NCI-H2081 treated with DMSO at 0.1 percent for 48 hours (cell line): ENCODE measurements at places on chromosomes 2 and 18.

- no peak for DNase-seq
Observed at GRCh38 chr2:23658466-23658942, 268.4 kb downstream of the ATAD2B start.

DNA sequence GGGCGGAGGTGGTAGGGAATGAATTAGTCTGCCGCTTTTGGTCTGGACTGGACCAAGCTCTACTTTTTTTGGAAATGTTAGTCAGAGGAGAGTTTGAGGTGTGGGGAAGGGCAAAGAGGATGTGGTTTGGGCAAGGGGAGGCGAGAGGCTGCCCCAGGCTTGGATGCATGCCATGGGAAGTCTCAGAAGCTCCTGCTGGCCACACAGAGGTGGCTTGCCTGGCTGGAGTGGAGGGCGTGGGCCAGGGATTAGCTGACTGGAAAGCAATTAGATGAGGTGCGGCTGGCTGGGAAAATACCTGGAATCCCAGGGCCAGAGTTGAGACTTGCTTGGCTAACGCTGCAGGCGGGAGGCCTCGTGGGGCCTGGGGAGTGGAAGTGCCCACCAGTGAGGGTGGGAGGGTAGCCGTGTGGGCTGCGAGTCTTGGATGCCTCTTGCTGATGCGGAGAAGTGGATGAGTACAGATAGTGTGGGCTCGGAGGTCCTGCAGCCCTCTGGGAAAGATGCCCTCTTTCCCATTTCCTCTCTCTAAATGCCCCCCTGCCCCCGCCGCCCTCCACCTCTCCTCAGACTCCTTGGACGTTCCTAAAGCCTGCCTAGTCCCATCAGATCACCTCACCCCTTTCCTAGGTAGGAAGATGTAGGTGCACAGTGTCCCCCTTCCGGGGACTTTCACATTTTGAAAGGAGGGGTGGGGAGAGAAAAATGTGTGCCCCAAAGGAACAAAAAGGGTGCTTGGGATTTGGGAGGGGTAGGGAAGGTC lies 117.6 kb downstream of the SMAD7 start:
- no peak for DNase-seq

GRCh38 chr2:52639692-52640091 lies 1127.9 kb upstream of the CHAC2 start:
- no peak for DNase-seq

DNA sequence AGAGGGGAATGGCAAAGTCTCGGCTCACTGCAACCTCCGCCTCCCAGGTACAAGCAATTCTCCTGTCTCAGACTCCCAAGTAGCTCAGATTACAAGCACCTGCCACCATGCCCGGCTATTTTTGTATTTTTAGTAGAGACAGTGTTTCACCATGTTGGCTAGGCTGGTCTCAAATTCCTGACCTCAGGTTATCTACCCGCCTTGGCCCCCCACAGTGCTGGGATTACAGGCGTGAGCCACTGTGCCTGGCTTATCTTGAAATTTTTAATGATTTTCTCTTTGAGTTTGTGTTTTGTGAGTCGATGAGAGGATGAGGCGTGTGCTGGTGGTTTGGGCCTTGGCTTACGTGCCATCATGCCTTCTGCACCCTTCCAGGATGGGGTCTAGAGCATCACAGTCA lies 101.3 kb upstream of the ST3GAL5 start:
- no peak for DNase-seq

GRCh38 chr18:48330016-48330991 lies 78.9 kb downstream of the ZBTB7C start:
- no peak for DNase-seq

- DNase-seq: no peak
Observed at GRCh38 chr2:196291426-196291825, 120.0 kb upstream of the STK17B start.

DNA sequence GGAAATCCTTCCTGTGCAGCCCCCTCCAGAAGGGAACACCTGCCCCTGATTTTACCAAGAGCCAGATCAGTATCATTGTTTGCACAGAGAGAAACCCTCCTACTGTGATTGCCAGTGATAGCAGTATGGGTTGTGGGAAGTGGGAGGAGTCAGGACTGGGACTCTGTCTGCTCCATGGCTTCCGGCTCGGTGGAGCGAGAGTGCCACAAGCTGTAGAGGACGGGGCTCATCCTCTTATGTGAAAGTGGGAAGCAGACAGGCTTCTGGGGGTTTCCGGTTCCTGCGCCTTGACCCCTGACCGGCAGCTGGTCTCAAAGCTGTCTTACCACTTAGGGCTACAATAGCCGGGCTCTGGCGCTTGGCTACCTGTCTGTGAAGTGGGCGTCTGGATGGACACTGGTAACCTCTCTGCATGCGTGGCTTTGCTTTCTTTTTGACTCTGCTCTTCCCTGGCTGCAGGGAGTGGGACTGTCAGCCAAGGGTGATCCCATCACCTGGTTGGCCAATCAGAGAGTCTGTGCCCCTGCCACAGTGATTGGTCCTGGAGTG lies 79.7 kb downstream of the BCL2L11 start:
- DNase-seq: peak; percentile 90

DNA sequence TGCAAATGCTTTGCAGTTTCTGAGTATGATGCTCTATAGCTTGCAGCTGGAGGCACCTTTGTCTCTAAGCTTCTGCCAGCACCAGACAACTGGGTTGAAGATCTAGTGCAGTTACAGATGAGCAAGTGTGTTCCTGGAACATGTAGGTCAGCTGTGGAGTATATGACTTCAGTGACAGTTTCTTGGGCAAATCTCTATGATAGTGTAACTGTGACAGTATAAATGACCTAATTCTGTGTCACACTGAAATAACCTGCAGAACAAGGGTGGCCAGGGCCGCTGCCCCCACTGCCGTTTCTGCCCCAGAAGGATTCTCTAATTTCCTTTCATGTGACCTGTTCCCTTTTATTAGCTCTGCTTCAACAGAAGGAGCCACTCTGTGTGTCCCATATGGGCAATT lies 145.3 kb upstream of the DAPL1 start:
- no peak for DNase-seq

GRCh38 chr2:182897137-182897536 lies 30.7 kb upstream of the FRZB start:
- no peak for DNase-seq

- DNase-seq: no peak
Observed at GRCh38 chr2:127359520-127359919, 28.3 kb downstream of the MAP3K2 start.

DNA sequence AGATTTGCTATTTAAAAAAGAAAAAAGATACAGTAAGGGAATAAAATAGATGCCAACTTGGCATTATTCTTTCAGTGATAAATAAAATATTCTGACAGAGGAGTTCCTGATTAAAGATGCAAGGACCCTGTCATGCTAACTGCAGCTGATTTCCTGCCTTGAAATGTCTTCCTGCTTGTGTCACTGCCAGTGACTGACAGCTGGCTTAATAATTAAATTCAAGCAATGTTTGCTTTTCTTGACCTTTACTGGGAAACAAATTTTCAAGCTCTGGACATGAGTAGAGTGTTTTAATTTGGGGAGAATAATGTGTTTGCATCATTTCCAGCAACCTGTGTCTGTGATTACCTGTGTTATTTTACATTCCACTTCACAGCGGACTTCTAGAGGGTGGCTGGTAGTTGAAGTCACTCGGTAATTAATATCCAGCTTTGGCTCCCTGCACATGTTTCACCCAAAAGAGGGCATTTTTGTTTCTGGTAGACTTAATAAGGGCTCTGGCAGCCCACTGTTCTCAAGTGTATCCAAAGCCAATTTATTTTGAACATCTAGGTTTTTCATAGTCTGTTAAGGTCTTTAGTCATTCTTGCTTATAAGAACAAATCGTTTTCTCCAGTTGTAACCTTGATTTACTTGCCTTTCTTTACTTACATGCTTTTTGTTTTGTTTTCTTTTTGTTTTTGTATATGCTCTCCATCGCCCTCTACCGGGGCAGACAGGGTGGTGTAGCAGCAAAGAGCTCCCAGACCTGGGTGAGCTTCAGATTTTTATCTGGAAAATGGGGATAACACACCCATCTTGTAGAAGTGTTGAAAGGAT lies 48.5 kb upstream of the PROKR1 start:
- no peak for DNase-seq

- DNase-seq: no peak
Observed at GRCh38 chr2:233221378-233222063, 30.0 kb upstream of the ATG16L1 start.

DNA sequence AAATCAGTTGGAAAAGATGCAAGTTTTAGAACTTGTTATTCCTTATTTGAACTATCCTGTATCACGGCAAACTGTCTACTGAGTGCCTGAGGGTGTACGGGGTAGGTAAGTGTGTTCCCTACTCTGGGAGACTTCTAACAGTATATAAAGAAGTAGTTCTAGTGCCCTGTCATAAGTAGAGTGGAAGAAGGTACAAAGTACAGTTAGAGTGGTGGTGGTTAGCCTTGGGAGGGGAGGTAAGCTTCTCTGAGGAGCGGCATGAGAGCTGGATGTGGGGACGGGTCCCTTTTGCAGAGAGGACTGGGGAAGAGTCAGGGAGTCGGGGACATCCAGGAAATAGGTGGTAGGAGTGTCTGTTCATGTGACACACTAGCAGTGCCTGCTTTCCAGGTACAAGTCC lies 48.5 kb downstream of the DGKD start:
- DNase-seq: no peak

- no peak for DNase-seq
Observed at GRCh38 chr18:62175521-62175920, 11.3 kb downstream of the PIGN start.

GRCh38 chr2:43899589-43899988 lies 60.8 kb downstream of the ABCG8 start:
- no peak for DNase-seq

- DNase-seq: no peak
Observed at GRCh38 chr2:96225016-96225533, 16.4 kb upstream of the STARD7 start.

- DNase-seq: no peak
Observed at GRCh38 chr2:48888066-48888465, 132.5 kb upstream of the LHCGR start.

- peak; percentile 33 for DNase-seq
Observed at GRCh38 chr2:61853086-61853846, 594 bp downstream of the FAM161A start.

GRCh38 chr2:175804122-175804521 lies 197.9 kb downstream of the LNPK start:
- no peak for DNase-seq

- no peak for DNase-seq
Observed at GRCh38 chr2:45793305-45793962, 142.0 kb downstream of the PRKCE start.

GRCh38 chr2:9650119-9650821 lies 19.5 kb upstream of the YWHAQ start:
- no peak for DNase-seq

DNA sequence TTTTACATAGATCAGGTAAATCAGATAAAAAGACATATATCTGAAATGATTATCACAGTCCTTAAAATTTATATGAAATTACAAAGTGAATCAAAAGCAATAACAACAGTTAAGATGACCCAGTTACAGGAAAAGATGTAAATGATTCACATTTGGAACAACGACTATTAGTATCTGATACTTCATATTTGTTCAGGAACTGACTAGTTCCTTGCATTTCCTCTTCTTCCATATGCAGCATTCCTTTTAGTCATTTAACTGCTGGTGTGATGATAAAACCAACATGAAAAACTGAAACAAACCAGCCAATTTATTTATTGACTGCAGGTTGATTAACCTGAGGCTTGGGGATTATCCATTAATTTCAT lies 75.2 kb downstream of the RBMS1 start:
- DNase-seq: no peak

DNA sequence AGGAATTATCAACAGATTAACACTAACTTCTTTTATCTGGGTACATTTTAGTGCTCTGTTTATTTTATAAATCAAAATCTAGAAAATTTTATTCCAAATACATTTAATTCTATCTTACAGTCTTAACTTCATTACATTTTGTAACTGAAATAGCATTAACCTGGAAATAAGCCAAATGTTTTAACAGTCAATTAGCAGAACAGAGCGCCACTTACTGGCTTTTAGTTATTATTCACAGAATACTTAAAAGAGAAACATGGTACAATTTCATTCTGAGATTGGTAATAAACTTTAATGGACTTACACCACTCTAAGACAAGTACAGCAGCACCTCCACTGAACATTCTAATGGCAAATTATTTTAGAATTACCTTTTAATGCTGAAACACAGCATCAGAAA lies 38.6 kb downstream of the SS18 start:
- DNase-seq: no peak

DNA sequence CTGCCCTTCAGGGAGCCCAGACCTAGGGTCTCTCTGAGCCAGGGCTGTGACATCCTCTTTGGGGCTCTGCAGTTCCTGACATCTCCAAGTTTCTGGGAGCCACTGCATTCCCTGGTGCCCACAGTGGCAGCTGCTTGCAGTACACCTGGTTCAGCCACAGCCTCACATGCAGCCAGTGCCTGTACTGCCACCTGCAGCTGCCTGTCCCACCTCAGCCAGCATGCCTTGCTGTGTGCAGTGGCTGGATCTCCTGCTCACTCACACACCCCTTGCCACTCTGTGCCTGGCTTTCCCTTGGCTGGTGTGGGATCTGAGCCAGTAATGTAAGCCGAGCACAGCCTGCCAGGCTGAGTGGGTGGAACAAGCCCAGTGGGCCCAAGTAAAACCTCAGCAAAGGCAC lies 1288.7 kb downstream of the CNTNAP5 start:
- no peak for DNase-seq

DNA sequence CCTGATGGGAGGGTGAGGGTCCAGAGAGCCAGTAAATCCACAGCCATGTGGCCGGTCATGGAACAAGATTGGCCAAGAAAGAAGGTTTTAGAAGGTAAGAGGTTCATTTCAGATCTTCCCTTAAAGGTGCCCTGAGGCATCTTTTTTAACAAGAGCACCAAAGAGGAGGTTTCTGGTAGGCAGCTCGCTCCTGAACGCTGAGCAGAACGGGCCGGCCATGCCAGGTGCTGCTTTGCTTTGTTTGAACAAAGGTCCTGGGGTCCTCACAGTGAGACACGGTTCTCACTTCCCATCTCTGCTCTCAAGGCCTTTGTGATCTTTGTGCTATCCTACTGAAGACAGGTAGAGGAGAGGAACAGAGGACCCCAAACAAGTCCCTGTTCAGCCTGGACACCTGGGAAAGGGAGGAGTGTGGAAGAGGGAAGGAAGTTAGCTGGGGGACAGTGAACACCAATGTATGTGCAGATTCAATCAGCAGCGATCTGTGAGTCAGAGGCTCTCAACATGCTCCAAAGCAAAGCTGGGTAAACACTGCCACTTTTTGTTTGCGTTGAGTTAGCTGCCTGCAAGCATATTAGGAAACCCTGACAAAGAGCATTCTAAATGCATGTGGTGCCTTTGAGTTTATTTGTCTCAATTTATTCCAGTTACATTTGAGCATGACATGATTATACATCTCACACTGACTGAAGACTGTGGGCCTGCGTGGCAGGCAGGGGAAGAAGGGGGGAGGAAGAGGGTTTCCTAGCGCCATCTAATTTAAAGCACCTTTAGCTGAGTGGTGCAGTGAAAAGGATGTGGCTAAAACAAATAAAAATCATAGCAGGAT lies 102.4 kb downstream of the ASB1 start:
- DNase-seq: peak; percentile 89

GRCh38 chr2:167706800-167707199 lies 540.6 kb downstream of the STK39 start:
- no peak for DNase-seq
